GM12891 (cell line): ENCODE measurements at places on chromosomes 16 and 17.
A peak's percentile ranks its signal among the peaks of the same experiment; 100 is the strongest.

- DNase-seq: no peak
These were observed 11.3 kb upstream of the PPP1R27 start for GRCh38 chr17:81845881-81846742.

- DNase-seq: no peak
These were observed 953 bp downstream of the TBX6 start for GRCh38 chr16:30090610-30091331.

GRCh38 chr16:19885451-19886072 is 914 bp upstream of the GPRC5B start:
- no peak for DNase-seq

- peak; percentile 75 for DNase-seq
These were observed at the start of gene HAS3 for GRCh38 chr16:69105501-69106361. Gene HAS3, plus strand, starts transcription at chr16:69105653. Its CDS starts 3,743 bp downstream, at chr16:69109396.

- no peak for DNase-seq
These were observed 18.0 kb downstream of the SLFN12L start for GRCh38 chr17:35519439-35519838.

DNA sequence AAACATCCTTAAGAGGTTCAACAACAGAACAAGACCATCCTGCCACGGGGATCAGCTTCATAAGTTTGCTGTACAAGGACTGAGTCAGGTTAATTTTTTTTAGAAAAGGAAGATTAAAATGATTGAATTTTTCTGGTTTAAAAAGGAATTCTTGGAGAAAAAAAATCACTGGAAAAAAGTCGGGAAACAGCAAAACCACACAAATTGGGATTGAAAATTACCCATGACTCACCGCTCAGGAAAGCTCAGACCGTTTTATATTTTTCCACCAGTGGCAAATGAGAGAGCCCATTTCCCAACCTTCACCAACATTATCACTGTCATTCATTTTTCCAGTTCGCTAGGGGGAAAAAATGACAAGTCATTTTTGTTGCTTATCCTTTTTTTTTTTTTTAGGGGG is 46.6 kb downstream of the MRM3 start:
- DNase-seq: no peak

DNA sequence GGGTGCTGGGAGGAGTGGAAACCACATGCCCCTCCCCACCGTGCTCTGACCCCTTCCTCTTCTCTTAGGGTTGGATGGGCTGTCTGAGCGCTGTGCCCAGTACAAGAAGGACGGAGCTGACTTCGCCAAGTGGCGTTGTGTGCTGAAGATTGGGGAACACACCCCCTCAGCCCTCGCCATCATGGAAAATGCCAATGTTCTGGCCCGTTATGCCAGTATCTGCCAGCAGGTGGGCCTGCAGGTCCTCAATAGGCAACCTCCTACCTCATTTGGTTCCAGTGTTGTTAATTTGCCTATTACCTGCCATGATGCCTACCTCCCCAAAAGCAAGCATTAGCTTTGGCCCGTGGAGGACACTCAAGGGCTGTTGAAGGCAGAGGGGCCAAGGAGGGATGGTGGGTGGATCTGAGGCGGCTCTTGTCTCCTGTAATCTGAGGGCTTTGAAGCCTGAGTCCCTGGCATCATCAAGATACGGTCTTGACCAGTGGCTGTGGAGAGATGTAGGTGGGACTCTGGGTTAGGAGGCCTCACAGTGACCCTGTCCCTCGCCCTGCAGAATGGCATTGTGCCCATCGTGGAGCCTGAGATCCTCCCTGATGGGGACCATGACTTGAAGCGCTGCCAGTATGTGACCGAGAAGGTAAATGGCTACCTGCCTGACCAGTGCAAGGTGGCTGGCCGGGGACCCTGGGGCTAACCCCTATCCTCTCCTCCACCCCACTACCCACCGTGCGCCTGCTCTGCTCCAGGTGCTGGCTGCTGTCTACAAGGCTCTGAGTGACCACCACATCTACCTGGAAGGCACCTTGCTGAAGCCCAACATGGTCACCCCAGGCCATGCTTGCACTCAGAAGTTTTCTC is 3.4 kb downstream of the ALDOA start:
- no peak for DNase-seq

DNA sequence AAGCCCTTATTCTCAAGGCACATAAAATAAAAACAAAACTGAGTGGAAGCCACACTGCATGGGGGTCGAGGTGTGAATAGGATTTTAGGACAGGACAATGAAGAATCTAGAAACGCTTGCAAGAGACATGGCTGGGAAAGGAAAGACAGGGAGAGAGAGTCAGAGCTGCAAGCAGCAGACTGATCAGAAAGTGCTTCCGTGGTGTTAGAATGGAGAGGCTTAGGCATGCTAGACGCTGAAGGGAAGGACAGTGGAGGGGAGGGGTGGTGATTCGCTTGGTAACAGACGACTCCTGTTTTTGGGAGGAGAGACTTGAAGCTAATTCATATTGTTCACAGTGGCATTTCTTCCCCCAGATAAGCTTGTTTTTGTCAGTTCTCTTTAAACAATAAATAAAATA is 173.5 kb downstream of the AIPL1 start:
- no peak for DNase-seq

- DNase-seq: no peak
These were observed 80.6 kb downstream of the JPH3 start for GRCh38 chr16:87682852-87683399.

DNA sequence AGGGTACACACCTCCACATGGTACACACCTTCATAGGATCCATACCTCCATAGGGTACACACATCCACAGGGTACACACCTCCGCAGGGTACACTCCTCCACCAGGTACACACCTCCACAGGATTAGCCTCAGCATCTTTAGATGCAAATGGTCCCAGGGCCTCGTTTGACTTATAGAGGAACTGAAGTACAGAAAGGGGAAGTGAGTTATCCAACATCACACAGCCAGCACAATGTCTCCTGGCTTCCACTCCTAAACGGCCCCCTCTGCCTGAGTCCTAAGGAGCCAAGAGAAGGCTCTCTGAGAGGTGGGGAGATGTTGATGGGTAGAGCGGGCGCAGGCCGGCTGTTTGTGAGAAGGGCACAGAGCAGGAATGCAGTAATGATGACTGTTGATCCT is 12.0 kb downstream of the FOXN1 start:
- no peak for DNase-seq

DNA sequence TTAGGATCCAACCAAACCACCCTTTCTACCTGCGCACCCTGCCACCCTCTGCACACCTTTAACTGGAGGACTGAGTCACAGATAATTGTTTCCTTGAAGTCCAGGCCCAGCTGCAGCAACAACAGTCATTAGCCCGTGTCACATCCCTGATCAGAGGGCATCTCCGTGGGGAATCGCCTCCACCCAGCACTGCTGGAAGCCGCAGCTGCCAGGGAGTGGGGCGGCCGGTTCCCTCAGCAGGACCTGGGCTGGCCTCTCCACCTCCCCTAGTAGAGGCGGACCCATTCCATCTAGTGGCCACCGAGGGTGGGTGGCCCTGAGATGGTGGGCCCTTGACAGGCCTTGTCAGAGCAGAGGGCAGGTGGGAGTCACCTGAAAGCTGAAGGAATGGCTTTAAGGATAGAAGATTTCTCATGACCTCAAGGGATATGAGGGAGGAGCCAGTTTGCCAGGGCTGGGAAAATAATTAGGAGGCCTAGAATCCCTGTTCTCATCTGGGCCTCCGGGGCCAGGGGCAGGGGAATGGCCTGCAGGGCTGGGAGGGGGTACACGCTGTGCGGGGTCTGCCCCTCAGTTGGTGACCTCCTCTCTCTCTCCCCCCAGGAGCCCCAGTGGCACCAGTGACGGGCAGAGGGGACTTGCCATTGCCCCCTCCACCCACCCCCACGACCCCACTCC is 6.2 kb downstream of the PRSS53 start:
- no peak for DNase-seq

GRCh38 chr17:56373981-56374833 is 219.3 kb upstream of the NOG start:
- DNase-seq: no peak

DNA sequence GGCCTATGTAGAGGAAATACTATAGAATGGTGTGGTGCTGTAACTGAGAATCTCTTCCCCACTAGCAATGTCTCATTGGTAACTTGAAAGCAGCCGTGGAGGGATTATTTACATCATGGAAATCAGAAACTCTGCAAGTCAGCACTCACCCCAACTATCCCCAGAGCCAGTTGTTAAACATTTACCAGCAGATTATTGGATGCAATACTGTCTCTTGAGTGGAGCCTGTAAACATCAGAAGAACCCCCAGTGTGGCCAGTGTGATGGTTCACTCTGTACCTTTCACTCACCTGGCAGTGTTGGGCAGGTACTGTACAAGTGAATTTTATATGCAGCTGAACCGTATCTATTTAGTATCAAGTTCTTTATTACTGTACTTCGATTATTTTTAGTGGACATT is 299.8 kb upstream of the SALL1 start:
- DNase-seq: no peak

DNA sequence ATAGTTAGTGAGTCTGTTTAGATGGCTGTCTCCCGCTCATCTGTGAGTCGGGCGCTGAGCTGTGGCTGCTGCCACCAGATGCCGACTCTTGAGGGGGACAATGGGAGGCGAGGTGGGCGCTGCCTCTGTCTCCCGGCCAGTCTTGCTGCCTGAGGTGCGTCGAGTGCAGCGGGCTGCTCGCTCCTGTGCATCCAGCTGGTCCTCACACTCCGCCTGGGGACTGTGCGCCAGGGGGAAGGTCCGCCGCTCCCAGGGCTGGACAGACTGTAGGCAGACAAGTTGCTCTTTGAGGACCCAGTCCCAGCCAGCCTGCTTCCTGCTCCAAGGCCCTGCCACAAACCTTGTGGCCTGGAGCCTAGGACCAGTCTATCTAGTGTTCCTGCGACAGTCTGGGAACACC is 32.4 kb downstream of the STH start:
- DNase-seq: no peak

DNA sequence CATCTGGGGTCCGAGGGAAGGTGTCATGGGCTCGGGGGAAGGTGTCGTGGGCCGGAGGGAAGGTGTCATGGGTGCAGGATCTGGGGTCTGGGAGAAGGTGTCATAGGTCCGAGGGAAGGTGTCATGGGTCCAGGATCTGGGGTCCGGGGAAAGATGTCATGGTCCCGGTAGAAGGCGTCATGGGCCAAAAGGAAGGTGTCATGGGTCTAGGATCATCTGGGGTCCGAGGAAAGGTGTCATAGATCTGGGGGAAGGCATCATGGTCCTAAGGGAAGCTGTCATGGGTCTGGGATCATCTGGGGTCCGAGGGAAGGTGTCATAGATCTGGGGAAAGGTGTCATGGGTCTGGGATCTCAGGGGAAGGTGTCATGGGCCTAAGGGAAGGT is 942 bp downstream of the RAB40C start:
- DNase-seq: no peak

DNA sequence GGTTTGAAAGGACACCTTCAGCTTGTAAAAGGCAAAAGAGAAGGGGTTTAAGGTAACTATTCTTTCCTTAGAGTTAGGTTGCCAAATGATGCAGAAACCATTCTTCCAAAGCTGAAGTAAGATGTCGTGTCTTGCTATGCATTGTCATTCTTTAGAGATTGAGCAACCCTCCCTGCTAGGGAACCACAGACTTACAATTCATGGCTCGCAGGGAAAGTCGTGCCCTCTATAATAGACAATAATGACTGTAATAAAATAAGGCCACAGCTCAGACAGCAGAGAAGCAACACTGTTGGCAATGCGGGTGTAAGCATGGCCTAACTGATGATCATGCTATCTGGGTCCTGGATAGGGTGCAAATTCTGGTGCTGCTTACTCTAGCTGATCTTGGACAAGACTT is 129.6 kb upstream of the CDH13 start:
- no peak for DNase-seq

GRCh38 chr17:75927286-75927922 is 13.4 kb downstream of the FBF1 start:
- DNase-seq: peak; percentile 66

DNA sequence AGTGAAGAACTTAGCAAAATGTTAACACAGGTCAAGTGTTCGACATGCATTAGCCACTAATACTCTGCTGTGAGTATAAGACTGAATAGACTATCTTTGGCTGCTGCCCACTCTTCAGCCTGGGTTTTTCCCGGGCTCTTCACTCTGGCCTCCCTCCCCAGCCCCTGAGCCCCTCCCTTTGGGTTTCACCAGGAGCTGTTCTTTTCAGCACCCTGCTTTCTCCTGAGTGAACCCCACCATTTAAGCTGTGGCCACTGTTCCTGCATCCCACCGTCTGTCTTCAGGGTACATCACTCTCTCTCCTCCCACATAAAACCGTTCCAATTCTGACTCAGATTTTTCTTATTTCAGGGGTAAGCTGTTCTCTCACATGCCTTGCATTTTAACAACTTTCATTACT is 92.0 kb upstream of the ASIC2 start:
- no peak for DNase-seq

DNA sequence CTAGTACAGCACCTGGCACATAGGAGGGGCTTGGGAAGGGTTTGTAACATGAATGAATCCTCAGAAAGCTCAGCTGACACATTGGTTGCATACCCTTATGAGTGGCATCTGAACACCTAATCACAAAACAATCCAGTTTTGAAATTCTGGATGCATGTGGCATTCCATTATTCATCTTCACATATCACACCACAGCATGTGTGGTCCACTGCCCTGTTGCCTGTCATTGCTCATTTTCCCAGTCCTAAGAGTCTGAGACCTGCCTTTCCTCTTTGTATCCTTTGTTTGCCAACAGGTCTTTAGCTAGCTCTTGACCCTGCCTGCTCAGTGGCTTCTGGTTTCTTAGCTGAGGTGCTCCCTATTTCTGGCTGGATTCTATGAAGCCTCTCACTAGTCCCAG is 170.8 kb upstream of the ASIC2 start:
- no peak for DNase-seq

GRCh38 chr16:53417011-53417410 is 17.3 kb upstream of the RBL2 start:
- no peak for DNase-seq

DNA sequence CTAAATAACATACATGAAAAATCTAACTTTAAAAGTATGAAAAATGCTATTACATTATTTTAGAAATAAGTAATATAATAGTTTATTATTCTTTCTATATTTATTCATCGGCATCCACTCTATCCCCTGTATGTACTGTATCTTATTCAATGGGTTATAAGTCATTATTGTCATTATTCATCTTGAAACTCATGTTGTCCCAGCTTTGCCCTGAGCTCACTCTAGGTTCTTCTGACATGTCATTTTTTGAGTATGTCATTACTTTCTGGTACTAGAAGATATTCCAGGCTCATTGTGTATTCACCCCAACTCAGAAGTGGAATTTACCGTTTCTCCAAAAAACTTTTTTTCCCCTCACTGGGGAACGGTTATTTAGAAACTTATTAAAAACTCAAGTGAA is 53.0 kb upstream of the MNT start:
- no peak for DNase-seq
